Ammon's horn (tissue), 1 donor: ENCODE measurements at places on chromosomes 3 and 15.

- DNase-seq = no peak
Measured at GRCh38 chr3:102570511-102570910, 135.7 kb downstream of the ZPLD1 start.

DNA sequence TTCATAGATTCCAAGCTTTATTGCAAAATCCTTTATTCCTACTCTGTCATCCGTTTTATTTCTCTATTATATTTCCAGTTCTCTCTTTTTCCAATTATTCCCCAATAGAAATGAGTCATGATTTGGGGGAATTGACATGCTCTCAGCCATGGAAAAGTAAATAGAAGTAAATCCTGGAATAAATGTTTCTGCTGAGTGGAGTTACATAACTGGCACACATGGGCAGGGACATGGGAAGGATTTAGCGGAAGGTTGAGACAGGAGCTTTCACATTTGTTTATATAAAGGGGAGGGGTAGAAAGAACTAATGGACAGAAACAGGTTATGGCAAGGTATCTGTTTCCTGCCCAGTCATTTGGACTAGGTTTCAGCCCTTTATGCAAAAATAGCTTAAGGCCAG is 221.6 kb downstream of the PLOD2 start:
- DNase-seq = no peak

GRCh38 chr3:127820221-127820825 is 2.0 kb downstream of the MGLL start:
- no peak for DNase-seq

DNA sequence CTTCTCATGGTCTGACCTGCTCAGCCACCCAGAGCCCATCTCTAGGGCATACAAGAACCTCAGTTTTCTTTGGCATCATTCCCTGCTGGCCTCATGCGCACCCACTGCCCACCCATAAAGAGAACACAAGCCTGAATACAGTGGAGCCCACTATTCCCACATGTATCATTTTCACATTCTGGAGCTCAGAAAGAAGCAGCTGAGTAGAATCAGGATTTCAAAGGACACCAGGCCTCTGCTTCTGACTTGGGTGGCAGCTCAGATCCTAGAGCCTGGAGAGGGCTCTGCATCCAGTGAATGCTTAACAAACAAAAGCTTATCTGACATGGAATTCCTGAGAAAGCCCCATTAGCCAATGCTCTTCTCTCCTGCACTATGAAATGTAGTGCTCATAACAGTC is 34.7 kb downstream of the RBP2 start:
- no peak for DNase-seq
